Central memory CD4-positive, alpha-beta T cell (primary cell): ENCODE measurements at places on chromosomes 6 and 20.

DNA sequence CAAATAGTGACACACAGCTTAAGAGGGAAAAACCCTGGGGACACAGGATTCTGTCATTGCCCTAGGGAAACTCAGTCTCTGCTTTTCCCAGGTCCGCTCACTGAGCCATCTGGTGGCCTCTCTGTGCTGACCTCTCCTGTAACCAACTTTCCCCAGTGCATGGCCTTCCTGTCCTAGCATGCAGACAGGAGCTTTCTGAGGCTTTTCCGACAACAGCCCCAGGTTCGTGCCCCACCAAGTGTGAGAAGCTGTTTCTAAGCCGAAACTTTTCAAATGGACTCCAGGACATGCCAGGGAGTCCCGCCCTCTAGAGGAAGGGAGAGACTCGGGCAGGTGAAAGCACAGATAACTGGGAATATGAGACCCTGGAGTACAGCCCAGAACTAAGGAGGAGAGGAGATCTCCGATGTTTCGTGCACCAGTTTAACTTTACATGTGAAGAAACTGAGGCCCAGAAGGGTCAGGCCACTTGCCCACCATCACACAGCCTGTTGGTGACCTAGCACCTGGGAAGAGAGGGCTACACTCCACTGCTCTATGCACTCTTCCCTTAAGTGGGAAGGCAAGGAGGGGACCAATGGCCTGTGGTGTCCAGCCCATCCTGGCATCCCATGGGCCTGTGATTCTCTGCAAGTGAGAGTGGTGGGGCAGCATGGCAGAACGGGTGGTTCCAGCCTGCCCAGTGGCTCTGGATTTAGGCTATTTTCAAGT lies 46.2 kb downstream of the RPP40 start:
- DNase-seq: no peak

DNA sequence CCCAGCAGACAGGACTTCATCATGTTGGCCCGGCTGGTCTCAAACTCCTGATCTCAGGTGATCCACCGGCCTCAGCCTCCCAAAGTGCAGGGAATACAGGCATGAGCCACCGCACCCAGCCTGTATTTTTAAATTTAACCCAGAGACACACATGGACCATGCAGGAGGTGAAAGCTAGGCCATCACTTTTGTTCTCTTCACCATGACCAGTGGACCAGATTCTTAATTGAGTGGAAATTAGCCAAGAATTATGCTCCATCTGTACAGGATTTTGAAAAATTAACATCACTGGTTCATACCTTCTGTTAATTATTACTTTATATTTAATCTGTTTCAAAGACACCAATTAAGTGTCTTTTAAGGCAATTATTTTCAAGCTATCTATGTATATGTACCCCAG lies 493.6 kb upstream of the NOX3 start:
- DNase-seq: no peak

DNA sequence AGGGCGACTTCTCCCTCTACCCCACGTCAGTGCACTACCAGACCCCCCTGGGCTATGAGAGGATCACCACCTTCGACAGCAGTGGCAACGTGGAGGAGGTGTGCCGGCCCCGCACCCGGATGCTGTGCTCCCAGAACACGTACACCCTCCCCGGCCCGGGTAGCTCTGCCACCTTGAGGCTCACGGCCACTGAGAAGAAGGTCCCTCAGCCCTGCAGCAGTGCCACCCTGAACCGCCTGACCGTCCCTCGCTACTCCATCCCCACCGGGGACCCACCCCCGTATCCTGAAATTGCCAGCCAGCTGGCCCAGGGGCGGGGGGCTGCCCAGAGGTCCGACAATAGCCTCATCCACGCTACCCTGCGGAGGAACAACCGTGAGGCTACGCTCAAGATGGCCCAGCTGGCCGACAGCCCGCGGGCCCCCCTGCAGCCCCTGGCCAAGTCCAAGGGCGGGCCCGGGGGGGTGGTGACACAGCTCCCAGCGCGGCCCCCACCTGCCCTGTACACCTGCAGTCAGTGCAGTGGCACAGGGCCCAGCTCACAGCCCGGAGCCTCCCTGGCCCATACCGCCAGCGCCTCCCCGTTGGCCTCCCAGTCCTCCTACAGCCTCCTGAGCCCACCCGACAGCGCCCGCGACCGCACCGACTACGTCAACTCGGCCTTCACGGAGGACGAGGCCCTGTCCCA lies 57.5 kb upstream of the TMEM181 start:
- DNase-seq: no peak

DNA sequence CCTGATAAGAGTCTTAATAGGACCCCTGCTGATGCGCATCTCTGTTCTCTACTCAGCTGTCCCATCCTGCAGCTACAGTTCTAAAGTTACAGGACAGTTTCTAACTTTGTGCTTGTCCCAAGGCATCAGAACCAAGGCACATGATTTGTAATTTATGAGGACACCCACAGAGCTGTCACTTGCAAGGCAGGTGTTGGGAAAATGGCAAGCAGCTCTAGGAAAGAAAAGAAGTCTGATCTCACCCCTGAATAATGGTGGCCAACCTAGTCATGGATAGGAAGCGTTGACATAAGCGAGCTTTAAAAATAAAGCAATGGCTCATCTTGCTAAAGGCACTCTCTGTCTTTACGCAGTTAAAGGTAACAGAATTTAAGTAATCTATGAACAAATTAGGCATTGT lies 127.6 kb upstream of the VGLL2 start:
- DNase-seq: no peak

DNA sequence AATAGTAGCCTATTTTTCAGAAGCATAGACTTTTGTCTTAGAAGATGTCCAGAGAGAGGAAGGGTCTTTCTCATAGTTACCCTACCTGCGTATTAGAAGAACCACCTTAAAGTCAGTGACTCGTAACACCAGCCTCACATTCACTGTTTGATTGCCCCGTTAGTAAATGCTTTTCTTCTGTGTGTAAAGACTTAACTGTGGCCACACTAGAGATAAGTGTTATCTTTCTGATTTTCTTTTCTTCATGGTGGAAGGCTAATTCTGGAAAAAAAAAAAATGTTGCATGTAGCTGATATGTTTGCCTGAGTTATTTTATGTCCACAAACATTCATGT lies 83.9 kb downstream of the SAMD3 start:
- DNase-seq: no peak

GRCh38 chr6:150936021-150936555 lies 70.6 kb downstream of the MTHFD1L start:
- no peak for DNase-seq

DNA sequence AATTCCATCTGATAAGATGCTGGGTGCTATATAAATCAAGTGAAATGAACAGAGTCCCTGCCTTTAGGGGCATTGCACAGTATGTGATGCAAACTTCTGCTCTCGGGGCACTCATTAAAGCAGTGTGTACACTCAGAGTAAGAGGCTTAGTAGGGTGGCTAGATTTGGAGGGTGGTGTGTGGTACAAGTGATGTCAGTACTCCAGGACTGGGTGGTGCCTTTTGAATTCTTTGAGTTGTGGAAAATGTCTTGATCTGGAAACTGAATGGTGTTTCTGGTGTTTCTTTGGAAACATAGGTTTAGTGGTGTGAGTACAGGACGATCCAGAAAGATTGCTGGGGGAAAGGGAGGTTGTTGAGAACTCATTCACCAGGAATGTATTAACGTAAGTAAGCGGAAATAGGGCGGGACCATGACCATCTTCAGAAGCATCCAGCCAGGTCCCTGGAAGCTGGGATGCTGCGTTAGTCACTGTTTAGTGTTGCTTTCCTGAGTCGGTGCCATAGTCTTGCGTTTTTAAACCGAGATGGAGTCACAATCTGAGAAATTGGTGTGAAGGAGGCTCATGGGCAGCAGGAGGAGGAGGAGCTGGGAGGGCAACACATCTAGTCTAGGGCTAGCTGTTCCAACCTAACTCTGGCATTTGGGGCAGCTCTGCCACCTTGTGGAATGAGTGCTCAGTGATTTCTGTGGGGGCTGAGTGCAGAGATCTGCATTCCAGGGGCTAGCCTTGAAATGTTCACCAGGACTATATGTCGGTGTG lies 70.3 kb downstream of the SCAND1 start:
- peak; percentile 35 for DNase-seq

GRCh38 chr20:50379049-50379990 lies 130.9 kb upstream of the PTPN1 start:
- DNase-seq: no peak

DNA sequence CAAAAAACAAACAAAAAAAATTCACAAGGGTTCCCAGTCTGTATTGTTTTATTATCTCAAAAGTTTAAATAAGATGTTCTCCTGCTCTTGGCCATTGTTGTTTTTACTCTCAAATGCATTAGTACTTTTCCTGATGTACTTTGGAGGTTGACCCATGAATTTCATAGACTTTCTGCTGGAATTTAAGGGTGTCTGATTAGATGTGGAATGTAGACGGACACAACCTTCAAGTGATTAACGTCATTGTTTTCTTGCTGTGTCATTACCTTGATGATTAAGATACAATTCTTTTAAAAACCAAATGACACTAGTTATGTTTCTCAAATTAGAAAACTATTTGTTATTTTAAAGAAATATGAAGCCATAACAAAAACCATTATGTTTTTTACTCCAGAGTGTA lies 421.4 kb upstream of the RUNX2 start:
- no peak for DNase-seq

GRCh38 chr20:50169329-50169823 lies 15.9 kb upstream of the PEDS1 start:
- peak; percentile 65 for DNase-seq

- DNase-seq: no peak
Measured at GRCh38 chr20:50043573-50044352, 61.0 kb downstream of the SNAI1 start.

- no peak for DNase-seq
Measured at GRCh38 chr6:112254921-112255320, 554 bp upstream of the LAMA4 start.

GRCh38 chr6:159360306-159360705 lies 191.1 kb downstream of the FNDC1 start:
- DNase-seq: no peak

GRCh38 chr20:36768768-36769430 lies 4.7 kb downstream of the DSN1 start:
- no peak for DNase-seq

DNA sequence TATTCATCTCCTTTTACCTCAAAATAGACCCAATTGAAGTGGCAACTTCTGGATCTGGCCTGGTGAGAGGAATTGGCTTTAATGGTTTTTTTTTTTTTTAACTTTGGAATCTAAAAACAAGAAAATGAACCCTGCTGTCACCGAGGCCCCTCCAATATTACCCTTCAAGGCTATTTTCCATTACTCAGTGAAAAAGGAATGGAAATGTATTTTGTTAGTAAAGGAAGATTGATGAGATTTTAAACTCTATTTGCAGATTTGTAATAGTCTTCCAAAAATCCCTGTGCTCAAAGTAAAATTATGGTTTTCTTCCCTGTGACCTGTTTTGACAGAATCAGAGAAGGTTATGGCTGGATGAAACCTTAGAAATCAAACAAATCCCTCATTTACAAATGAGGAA lies 102.9 kb downstream of the TMEM170B start:
- no peak for DNase-seq

GRCh38 chr6:18997375-18997826 lies 610.3 kb downstream of the RNF144B start:
- DNase-seq: no peak

GRCh38 chr6:145756170-145756662 lies 20.9 kb upstream of the EPM2A start:
- DNase-seq: no peak

- no peak for DNase-seq
Measured at GRCh38 chr6:41578217-41579087, 32.3 kb downstream of the FOXP4 start.

DNA sequence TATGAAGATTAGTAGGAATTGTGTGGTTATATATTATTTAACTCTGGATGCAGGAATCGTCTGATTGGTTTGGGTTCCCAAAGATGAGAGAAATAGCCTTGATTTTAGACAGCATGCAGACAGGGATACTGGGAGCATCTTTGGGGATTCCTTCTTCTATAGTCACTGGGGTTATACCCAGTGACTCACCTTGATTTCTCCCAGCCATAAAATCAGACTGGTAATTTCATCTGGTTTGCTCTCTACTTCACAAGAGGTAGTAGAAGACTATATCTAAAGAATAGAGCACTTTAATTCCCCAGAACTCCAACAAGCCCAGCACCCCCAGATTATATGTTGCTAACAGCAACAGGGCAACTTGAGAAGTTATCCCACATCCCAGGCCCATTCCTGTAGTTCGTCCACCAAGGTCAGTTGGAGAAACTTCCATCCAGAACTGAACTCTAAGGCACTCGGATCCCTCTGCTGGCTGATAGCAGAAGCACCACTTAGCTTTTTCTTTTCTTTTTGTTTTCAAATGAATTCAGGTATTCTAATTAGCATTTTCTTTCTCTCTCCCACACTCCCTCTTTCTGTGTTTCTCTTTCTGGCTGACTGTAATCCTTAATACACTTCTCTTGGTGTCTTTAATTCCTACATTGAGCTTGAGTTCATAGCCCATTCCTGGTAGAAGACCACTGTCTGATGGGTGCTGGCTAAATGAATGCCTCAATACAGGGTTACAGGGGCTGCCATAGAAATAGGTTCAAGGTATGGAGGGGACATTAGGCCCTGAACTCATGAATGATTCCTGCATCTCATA lies 20.4 kb upstream of the EFHC1 start:
- peak; percentile 42 for DNase-seq

DNA sequence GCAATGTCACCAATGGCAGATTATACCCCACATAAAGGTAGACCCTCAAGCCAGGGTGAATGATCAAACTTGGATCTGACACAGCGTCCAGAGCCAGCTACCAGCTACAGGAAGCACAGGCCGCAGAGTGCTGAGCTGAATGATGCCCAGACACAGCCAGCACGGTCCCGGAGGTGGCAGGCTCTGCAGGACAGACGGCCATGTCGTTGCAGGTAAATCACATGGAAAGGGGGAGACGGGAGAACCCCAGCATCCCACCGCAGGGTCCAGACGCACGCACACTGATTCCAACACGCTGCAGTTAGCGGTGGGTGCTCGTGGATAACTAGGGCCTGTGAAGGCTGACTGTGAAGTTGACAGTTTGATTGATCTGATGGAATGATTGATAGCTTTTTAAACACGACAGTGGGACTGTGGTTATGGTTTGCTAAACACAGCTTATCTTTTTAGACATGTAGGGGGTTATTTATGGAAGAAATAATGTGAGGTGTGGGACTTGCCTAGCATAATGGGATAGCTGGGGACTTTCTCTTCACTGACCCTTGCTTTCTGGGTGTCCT lies 228.5 kb downstream of the ERMARD start:
- no peak for DNase-seq

DNA sequence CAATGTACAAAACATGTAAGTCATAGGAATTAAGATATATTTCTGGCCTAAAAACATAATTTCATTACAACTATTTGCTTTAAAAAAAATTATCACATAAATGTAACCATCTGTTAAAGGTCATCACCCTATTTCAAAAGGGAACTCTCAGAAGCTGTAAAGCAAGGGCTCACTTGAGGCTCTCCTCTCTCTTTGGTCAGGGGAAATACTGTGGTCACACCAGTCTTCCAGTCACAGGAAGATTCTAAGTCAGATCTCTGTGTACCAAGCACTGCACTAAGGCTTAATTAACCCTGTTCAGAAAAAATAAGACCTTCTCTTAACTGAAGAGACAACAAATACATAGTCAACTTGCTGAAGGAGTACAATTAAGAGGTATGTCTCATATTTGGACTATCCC lies 75.6 kb downstream of the MMS22L start:
- DNase-seq: no peak

- DNase-seq: no peak
Measured at GRCh38 chr6:77633471-77633870, 19.4 kb upstream of the MEI4 start.

GRCh38 chr6:45148278-45148677 lies 179.9 kb upstream of the RUNX2 start:
- no peak for DNase-seq

- DNase-seq: no peak
Measured at GRCh38 chr6:142476452-142476851, 174.6 kb downstream of the ADGRG6 start.

GRCh38 chr6:107115695-107116327 lies 496 bp upstream of the BEND3 start:
- DNase-seq: peak; percentile 9
